ENCODE measurements at places on chromosomes 16 and 17.

- DNase-seq, result no peak
Measured at GRCh38 chr17:80663781-80664206, 119.2 kb downstream of the RPTOR start.

GRCh38 chr16:53950677-53951076, 246.7 kb downstream of the FTO start:
- DNase-seq, result no peak

- DNase-seq, result no peak
Measured at GRCh38 chr17:74288785-74289184, 14.8 kb downstream of the DNAI2 start.

DNA sequence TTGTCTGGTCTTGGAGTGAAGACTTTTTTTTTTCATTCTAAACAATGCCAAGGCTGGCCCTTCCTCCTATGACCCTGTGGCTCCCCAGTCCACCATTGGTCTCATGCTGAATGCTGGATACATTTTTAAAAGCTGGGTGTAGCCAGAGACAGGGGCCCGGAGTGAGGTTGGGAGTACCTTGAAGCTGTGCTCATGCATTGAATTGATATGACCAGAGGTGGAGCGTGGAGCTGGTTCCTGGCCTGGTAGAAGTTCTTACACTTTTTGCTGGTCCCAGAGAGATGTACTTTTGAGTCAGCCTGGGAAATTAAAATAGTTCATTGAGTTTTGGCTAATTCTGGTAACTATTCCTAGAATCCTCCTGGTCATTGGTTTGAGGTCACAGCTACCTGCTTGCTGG, 83.6 kb downstream of the CMIP start:
- no peak for DNase-seq

- DNase-seq, result peak; percentile 53
Measured at GRCh38 chr17:38667099-38667786, 7.5 kb downstream of the EPOP start.

GRCh38 chr16:17083628-17084027, 387.1 kb downstream of the XYLT1 start:
- no peak for DNase-seq

GRCh38 chr17:19013806-19014627, 9.5 kb upstream of the FAM83G start:
- DNase-seq, result no peak

- no peak for DNase-seq
Measured at GRCh38 chr17:51951741-51952140, 206.8 kb downstream of the CA10 start.

- no peak for DNase-seq
Measured at GRCh38 chr17:1173432-1174262, 6.1 kb downstream of the ABR start.

GRCh38 chr17:78548725-78549124, 28.5 kb downstream of the DNAH17 start:
- DNase-seq, result no peak

DNA sequence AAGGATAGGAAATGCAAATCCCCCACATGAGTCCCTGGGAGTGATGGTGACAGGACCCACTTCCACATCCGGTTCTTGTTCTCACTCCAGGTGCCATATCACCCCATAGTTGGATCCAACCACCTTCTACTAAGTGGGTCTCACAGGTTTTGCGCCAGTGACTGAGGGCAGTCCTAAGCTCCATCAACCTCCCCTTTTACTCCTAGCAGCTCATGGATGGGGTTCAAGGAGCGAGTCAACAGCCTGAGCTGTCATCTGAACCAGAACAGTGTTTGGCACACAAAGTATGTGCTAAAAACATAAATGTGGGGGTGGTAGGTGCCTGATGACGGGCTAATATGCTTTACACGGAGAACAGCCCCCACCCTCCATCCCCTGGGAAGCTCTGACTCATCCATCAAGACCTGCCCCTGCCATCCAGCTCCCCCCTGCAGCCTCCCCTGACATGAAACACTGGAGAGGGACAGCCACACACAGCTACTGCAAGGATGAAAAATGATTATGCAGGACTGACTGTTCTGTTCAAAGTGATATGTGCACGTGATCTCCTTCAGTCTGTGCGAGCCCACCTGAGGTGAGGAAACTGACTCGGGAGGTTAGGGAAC, 143.2 kb upstream of the CDH5 start:
- no peak for DNase-seq

DNA sequence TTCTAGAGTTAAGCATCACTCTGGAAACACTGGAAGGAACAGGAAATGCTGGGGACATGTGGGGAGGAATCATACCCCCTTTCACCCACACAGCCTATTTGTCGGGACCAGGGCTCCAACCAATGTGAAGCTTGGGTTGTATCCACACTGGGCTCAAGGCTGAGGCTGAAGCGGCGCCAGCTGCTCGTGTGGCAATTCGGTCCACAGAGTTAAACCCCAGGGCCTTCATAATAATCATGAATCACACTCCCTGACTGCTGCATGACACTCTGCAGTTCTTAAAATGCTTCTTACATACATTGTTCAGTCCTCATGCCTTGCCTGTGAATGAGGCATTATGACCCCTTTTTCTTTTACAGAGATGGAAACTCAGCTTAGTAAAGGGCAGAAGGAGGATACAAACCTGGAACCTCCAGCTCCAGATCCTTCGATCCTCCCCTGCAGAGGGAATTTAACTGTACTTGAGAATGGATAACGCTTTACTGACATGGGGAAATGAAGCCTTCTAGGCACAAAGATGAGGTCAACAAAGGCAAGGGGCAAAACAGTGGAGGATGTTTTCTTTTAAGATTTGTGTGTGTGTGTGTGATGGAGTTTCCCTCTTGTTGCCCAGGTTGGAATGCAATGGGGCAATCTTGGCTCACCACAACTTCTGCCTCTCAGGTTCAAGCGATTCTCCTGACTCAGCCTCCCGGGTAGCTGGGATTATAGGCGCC, 72.7 kb downstream of the SOX9 start:
- DNase-seq, result no peak

GRCh38 chr16:48121276-48121675, 34.5 kb downstream of the ABCC12 start:
- DNase-seq, result no peak

DNA sequence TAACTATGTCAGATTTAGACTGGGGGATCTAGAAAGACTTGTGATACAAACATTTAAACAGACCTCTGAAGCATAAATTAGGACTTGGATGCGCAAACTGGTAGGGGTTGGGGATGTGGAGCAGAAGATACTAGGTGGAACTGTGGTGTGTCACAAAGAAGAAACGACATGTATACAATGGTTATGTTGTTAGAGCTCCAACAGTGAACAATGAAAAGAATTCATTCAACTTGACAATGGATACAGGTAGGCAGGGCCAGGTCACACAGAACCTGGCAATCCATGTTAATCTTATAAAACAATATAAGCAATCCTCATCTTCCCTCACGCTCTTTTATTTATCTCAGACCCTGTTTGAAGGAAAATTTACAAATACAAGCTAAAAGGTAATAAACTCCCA, 102.0 kb downstream of the CDC27 start:
- no peak for DNase-seq

GRCh38 chr17:65656390-65657250, 95.2 kb upstream of the AXIN2 start:
- DNase-seq, result no peak

DNA sequence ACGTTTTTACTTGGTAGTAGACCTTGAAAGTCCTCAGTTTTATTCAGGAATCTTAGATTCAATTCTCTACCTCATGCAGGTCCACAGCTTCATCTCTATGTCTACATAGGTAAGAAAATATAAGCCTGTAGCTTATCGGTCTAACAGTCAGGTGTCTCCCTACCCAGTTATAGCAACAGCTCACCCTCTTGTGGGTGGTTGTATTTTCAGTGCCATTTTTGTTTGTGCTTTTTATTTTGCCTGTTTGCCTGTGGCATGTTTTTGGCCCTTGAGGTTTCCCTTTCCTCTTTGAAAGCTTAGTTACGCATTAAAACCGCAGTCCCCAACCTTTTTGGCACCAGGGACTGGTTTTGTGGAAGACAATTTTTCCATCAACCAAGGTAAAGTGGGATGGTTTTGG, 23.6 kb upstream of the WIPI1 start:
- DNase-seq, result no peak

GRCh38 chr16:12681653-12682052, 122.0 kb downstream of the CPPED1 start:
- no peak for DNase-seq

DNA sequence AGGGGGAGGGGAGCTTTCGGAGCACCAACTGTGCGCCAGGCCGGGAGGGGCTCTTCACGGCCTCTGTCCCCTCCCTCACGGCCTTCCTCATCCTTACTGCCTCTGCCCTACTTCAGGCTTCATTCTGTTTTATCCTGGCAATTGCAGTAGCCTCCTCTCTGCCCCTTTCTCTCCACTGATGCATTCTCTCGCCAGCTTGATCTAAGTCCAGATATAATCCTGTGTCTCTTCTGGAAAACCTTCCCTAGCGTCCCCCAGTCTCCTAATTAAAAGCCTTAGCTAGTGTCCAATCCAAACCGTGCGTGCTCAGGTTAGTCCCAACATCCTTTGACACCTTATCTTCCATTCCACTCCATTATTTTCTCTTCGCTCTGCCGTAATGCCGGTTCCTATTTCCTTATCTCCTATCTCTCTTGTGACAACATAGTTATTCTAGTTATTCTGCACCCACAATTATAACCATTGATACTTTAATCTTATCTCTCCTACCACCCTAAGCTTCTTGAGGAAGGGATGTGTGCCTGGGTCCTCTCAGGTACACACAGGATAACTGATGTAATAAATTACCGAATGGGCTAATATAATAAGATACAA, 869 bp downstream of the ZNF48 start:
- no peak for DNase-seq

DNA sequence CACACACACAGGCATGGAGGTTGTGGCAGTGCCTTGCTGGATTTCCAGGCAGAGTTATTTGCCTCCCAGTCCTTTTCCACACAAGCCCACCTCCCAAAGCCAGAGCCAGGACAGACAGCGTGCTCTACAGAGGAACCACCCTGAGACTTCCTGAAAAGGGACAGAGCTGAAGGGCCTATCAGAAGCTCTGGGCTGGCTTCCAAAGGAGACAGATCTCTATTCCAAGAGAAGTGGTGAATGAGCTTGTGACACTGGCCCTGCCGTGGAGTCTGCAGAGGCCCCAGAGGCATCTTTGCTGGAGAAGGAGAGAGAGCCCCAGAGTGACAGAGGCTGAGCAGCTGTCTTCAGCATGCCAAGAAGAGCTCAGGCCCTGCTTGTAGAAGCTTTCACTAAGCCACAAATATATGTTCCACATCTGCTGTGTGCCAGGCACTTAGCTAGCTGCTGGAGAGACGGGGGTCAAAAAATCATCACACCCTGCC, 8.3 kb upstream of the LPCAT2 start:
- DNase-seq, result no peak

GRCh38 chr17:45170931-45171337, 9.3 kb downstream of the HEXIM2 start:
- DNase-seq, result no peak

GRCh38 chr16:48559462-48560211, 50.3 kb downstream of the N4BP1 start:
- no peak for DNase-seq

DNA sequence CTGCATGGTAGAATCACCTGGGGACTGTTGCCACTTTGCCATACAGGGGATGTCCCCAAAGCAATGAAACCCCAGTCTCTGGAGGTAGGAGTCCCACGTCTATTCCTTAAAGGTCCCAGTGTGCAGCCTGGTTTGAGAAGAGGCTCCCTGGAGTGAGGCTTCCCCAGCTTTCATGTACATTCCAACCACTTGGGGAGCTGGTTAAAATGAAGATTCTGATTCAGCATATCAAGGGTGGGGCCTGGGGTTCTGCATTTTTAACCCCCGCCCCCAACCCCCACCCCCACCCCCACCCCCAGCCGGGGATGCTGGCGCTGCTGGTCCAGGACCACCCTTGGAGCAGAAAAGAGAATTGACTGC, 241.2 kb downstream of the FOXL1 start:
- DNase-seq, result no peak

GRCh38 chr16:87389245-87389644, 2.9 kb upstream of the MAP1LC3B start:
- no peak for DNase-seq

- DNase-seq, result no peak
Measured at GRCh38 chr16:51579652-51580360, 428.7 kb upstream of the SALL1 start.

DNA sequence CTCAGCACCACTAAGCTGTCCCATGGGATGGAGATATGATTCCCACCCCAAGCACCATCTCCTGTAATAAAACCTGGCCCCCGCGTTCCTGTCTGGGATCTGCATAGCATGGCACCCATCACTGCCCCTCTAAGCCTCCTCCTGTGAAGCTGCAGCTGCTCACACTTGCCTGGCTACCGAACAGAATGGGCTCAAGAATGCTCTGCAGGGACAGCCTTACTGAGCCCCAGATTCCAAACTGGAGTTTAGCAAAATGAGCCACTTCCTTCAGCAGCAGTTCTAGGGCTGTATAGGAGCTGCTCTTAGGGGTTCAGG, 256.1 kb downstream of the CPPED1 start:
- no peak for DNase-seq

- DNase-seq, result no peak
Measured at GRCh38 chr16:13021996-13022395, 120.6 kb downstream of the SHISA9 start.

GRCh38 chr16:76193906-76194615, 83.1 kb upstream of the CNTNAP4 start:
- no peak for DNase-seq

DNA sequence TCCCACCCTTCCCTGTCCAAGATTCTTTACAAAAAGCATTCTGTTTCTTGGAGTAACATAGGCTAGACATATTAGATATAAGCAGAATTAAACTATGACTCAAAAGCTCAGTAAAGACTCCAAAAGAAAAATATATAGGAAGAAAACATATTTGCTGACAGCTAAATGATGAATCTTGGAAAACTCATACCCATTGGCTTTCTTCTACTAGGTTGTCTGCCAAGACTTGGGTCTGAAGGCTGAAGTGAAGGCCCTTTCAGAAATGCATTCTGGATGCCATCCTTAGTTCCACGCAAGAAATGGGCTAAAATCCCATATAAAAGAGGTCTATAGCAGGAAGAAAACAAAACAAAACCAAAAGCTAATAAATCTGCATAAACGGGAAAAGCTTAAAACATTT, 15.1 kb downstream of the CEP20 start:
- DNase-seq, result no peak

DNA sequence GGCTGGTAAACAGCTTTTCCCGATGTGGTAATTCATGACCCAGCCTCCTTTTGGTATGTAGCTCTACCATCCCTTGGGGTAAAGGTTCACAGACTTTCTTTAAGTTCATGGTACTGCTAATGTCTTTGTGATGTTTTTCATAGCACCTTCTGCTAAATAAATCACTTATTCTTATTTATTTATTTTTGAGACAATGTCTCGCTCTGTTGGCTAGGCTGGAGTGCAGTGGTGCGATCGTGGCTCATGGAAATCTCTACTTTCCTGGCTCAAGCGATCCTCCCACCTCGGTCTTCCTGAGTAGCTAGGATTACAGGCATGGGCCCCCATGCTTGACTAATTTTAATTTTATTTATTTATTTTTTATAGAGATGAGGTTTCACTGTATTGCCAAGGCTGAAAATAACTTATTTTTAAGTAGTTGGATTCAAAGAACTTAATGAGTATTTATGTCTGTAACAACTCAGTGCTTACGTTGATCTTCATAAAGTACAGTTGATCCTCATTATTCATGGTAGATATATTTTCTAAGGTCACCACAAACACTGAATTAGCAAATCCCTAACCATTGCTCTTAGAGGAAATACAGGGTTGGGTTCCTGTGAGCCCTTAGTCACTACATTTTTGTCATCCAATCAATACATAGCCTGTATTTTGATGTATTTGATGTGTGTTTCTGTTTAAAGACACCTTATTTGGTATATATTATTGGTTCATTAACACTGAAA, 97.1 kb downstream of the SHISA9 start:
- no peak for DNase-seq
